ENCODE measurements at places on chromosomes 16 and 17.

GRCh38 chr17:10458701-10459100, 10.7 kb downstream of the MYH4 start:
- DNase-seq: no peak

DNA sequence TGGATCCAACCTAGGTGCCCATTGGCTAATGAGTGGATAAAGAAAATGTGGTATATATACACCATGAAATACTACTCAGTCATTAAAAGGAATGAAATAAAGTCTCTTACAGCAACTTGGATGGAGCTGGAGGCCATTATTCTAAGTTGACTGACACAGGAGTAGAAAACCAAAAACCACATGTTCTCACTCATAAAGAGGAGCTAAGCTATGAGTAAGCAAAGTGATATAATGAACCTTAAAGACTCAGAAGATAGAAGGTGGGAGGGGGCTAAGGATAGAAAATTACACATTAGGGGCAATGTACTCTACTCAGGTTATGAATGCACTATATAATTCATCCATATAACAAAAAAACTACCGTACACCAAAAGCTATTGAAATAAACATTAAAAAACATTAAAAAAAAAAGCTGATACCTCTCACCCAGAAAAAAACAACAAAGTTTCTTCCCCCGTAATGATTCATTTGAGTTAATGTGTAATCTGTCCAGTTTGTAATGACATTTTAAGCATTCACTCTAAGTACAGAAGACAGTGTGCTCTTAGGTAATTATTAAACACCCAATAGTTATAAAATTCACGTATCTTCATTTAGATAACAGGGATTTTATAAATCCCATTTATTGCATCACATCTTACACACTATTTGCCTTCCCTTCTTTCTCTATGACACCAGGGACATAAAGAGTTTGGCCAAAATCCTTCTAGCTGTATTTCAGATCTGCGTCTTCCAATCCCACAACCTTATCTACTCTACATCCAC, 941.5 kb downstream of the CDH11 start:
- DNase-seq: no peak

- no peak for DNase-seq
These were observed 82.6 kb downstream of the NOG start for GRCh38 chr17:56675876-56676660.

DNA sequence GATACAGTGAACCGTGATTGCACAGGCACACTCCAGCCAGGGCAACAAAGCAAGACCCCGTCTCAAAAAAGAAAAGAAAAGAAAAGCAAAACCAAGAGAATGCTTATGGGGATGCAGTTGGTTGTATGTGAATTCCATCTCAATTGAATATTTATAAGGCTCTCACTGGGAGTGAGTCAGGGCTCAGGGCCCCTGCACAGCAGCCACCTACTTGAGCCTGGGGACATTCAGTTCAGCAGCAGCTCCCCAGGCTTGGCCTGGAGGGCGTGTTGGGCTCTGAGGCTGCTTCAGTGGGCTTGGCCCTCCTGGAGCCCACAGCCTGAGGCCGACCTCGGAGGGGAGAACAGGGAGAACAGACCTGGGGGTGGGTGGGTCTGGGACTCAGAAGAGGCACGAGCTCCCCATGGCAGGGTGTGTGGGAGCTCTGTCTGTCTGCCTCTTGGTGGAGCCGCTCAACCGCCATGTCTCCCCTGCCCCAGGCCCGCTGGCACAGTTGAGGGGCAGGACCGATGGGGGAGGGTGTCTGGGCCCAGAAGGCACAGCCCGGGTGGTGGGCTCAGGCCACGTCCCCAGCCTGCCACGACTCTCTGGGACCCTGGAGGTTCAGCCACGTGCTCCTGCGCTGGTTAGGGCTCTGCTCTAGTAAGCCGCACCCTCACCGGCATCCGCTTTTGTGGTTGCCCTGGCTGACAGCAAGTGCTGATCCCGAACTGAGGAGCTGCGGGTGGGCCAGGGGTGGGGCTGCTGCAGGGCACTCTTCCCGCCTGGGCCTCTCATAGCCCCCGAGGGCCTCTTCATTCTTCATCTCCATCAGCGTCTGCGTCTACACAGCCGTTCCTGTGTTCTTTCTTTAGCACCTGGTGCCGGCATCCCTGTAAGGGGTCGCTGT, 24.8 kb downstream of the ZFPM1 start:
- no peak for DNase-seq

DNA sequence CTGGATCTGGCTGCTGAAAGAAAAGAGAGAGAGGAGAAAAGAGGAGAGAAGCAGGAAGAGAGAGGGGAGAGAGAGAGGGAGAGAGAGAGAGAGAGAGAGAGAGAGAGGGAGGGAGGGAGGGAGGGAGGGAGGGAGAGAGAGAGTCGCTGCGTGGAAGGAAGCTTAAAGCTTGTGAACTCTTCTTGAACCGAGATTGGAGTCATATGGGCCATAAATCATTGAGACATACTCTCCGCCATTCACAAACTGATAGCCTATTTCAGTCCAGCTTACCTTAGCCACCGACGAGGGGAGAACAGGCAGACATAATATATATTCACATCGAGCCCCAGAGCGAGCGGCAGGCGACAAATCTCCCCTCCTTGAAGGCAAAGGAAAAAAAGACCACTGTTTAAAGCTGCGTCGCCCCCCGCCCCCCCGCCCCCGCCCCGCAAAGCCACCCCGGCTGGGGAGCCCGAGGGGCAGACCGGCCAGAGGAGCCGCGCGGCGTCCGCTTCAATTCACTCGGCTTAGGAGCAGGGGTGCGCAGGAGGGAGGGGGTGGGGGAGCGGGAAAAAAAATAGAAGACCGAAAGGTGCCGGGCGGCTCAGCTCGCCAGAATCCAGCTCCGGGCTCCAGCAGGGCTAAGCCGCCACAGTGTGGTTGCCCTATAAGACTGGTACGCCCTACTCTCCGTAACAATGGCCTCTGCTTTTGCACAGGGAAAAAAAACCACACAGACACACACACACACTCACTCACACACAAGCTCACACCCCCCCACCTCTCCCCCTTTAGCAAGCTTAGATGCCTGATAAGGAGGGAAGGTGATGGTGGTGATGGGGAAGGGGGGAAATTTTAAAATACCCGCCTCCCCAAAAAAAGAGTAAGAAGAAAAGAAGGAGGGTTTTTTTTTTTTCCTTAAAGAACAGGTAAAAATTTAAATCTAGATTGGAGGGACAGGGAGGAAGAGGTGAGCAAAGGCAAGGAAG, 10.6 kb upstream of the HOXB2 start:
- DNase-seq: no peak

DNA sequence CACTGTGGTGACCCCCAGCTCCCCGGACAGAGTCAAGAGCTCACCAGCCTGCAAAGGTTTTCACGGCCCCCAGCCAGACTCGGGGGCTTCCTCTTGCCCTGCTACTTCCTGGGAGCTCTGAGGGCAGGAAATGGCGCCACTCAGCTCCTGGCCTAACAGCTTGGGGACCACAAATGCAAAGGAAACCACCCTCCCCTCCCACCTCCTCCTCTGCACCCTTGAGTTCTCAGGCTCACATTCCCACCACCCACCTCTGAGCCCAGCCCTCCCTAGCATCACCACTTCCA, 375 bp upstream of the SPN start:
- DNase-seq: no peak

- DNase-seq: no peak
These were observed 131.3 kb downstream of the NLK start for GRCh38 chr17:28173801-28174200.

DNA sequence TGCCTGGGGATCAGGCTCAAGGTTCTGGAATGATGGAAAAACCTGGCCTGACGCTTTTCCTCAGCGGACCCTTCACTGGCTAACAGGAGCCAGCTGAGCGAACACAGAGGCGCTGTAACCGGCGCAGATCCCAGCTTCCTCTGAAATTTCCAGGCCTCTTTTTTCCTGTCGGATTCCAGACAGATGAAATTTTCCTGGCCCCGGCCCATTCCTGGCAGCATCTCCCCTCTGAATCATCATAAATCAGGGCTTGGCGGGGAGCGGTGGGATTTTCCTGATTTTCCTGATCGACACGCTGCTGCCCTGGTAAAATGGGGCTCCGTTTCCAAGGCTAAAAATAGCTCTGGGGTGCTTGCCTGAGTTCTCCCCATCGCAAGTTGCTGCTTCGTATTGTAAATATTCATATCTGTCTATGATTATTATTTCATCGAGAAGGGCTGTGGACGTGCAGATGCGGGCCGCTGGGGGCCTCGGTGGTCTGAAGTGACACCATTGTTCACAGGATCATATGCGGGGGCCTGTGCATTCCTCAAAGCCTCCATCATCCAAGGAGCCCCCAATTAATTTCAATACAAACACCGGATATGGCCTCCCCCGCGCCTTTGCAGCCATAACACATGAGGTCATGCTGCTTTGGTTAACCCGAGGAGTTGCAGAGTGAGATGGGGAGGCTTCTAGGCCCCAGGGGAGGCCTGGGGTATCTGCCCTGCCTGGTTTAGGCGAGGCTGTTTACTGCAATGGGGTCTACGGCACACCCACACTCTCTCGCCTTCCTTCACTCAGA, 45.8 kb upstream of the ETV4 start:
- DNase-seq: no peak

DNA sequence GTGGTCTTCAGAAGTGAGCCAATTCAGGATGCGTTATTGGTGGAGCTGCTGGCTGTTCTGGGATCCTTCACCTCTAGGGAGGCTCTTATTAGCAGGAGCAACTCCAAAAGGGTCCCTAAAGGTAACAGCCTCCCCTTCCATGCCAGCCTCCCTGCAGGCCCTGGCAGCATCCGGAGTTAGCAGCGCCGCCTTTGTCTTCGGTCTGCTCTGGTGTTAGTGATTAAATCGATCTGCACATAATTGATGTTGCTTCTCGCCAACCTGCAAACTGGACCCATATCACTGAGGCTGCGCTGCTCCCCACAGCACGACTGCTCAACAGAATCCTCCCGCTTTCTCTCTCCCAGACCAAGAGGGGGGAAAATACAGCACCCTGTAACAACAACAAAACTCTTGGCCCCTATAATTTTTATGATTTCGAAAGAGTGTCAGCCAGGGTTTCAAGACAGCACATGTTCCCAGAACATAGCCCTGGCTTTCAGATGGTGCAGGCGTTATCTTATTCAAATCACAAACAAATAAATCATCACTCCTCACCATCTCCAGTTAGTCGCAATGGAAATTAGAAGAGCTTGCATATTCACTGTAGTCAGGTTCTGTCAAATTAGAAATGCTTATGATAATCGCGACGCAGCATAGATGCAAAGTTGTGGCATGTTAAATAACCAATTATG, 76.0 kb downstream of the IRX3 start:
- no peak for DNase-seq

DNA sequence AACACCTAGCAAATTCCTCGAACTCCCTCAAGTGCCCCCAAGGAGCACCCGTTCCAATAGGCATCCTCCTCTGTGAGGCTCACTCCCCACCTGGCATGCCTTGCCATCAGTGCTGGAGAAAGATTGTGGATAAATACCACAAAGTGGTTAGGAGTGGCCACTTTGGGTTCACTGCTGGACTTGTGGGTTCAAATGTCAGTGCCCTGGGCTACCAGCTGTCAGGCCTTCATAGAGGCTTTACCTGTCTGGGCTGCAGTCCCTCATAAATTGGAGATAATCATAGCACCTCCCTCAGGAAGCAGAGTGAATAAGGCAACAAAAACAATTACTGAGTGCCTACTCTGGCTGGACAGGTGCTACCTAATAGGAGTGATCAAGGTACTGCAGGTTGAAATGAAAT, 1.5 kb upstream of the SYT17 start:
- no peak for DNase-seq

DNA sequence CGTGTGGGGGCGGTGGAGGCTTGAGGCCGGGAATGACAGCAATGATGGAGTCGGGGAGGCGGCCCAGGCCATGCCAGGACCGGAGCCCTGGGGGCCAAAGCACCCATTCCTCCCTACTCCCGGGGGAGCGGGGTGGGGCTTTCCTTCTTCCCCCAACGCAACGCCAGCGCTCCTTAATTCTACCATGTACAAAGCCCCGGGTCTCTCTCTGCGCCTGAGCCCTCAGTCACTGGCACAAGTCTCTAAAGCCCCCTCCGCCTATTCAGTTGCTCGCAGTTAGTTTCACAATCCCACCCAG, 245 bp upstream of the RNF227 start:
- no peak for DNase-seq

DNA sequence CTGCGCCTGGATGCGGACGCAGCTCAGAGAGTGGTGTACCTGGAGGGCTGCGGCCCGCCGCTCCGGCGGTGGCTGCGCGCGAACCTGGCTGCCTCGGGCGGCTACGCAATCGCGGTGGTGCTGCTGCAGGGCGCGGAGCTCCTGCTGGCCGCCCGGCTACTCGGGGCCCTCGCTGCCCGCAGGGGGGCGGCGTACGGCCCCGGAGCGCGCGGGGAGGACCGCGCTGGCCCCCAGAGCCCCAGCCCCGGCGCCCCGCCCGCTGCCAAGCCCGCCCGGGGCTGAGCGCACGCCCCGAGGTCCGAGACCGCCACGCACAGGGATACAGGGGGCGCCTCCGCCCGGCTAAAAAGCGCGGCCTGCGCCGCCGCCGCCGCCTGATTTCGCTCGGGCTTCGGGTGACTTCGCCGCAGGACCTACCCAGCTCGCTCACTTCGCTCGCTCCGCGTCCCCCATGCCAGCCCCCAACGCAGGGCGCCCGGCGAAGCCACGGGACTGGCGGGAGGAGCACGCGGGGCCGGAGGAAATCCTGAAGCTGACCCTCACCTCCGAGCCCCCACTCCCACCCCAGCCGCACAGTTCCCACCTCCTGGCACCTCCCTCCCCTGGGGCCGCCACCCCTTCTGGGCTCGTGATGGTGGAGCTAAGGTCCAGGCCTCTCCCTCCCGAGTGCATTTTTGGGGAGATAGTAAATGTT, 8.2 kb downstream of the PDE6G start:
- DNase-seq: no peak

DNA sequence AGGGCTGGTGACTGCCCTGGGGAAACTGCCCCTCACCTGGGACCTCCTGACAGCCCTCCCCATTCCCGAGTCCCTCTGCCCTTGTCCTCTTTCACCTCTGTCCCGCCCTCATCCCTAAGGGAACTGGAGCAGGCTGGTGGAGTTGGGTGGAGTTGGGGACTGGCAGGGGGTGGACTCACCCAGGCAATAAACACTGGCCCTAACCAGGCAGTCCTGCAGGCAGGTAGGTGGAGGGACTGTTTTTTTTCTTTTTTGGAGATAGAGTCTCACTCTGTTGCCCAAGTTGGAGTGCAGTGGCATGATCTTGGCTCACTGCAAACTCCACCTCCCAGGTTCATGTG, 11.7 kb downstream of the GCGR start:
- DNase-seq: no peak

Data from occipital lobe (tissue), 3 donors.